Naive thymus-derived CD8-positive, alpha-beta T cell (primary cell): ENCODE measurements at places on chromosomes 3 and 15. TPM values are rescaled to one million over a fixed set of nuclear protein-coding genes. Genes with fewer than 3 reads are reported as not detected.

Gene ATXN7
- total RNA-seq: 161 TPM

Gene TRPM1
- not detected for total RNA-seq

Gene GP5
- total RNA-seq: 12.8 TPM

Gene PLAAT1
- total RNA-seq: not detected

Gene SCAANT1
- total RNA-seq: 2.9 TPM
